Stimulated activated effector memory CD8-positive, alpha-beta T cell treated with anti-CD3 and anti-CD28 coated beads, Interleukin-12 subunit alpha, Interleukin-12 subunit beta, amount 100 ng/mL, for 72 hours (primary cell): ENCODE measurements at places on chromosomes 3 and 15.
A peak's percentile ranks its signal among the peaks of the same experiment; 100 is the strongest.

DNA sequence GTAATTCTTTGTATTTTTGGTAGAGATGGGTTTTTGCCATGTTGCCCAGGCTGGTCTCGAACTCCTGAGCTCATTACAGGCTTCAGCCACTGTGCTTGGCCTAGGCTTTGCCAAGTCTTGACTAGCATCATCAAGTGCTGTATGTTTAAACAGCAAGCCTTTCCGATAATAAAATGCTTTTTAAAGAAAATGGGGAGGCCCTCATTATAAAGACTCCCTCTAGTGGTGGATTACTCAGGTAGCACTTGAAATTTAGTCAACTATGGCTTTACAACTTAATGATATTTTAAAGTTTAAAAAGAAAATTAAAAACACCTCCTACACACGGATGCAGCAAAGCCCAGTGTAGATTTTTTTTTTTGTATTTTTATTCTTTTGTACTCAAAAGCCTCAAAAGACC is 213.6 kb downstream of the GAP43 start:
- DNase-seq, result no peak

DNA sequence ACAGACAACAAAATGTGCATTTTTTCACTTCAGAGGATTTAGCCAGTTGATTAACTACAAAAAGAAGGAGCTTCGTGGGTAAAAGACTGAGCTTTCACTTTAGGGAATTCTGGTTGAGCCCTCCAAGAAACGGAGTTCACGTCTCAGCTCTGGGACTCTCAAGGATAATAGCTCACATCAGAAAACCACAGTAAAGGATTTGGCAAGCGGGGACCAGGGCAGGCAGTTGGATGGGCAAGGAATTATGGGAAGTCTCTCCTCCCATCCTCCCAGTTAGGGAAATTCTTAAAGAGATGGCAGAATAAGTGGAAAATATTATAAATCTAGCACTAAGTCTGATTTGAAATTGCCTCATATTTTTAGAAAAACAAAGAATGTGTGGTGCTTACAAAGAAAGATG is 188.3 kb upstream of the EOMES start:
- no peak for DNase-seq

- peak; percentile 28 for DNase-seq
Observed at GRCh38 chr3:51799879-51800749, 21.1 kb upstream of the IQCF6 start.

DNA sequence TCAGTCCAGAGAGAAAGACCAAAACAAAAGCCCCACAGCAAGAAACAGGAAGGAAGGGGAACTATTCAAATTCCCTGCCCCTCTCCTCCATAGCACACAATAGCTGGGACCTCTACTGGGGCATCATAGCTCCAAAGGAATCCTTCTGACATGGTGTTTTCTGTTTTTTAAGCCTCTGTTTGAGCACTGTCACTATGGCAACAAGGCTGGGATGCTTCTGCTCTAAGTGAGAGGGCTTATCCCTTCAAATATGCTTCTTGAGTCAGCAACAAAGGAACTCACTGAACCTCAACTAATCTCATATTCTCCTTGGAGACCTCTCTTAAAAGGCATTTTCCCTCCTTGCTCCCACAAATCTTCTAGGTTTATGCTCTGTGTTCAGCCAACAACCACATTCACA is 40.5 kb downstream of the MYLK start:
- DNase-seq, result no peak

GRCh38 chr3:61620073-61620472 is 58.7 kb downstream of the PTPRG start:
- DNase-seq, result no peak

- DNase-seq, result no peak
Observed at GRCh38 chr3:165641569-165642310, 195.5 kb downstream of the BCHE start.

DNA sequence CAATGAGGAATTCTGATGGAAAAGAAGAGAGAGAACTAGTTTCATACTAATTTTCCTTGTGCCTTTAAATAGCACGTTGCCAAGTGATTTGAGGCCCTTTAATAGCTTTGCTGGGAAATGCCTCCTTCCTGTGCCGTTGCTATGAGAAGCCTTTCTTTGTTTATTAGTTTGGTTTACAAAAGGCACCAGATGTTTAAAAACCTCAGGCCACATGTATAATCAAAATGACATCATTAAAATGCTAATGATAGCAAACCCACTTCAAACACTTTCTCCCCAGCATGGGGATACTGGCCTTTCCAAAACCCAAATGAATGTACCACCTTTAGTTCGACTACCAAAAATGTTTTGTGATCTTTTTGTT is 50.0 kb upstream of the TBC1D23 start:
- no peak for DNase-seq

GRCh38 chr3:13569201-13569600 is 20.3 kb downstream of the FBLN2 start:
- no peak for DNase-seq

- DNase-seq, result no peak
Observed at GRCh38 chr3:193237030-193237429, 4.0 kb upstream of the PLAAT1 start.

DNA sequence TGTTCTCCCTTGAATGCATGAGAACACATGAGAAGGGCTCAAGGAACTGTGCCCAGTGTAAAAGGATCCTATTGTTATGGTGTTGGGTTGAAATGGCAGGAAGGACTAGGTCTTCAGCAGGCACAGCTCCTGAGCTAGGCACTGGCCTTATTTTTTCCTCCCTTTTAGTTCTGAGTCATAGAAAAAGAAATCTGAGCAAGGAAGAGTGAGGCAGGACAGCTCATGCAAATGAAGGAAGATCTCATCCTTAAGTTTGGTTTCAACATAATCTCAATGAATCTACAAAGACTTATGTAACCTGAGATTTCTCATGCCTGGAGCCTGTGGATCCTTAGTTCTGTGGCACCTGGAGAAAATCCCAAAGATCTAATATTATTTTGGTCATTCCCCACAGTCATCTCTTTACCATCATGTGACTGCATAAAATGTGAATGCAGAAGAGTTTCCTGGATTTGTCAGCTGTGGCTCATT is 188.6 kb upstream of the TBL1XR1 start:
- DNase-seq, result no peak
